ENCODE measurements at places on chromosomes 1 and 21.
A peak's percentile ranks its signal among the peaks of the same experiment; 100 is the strongest.

DNA sequence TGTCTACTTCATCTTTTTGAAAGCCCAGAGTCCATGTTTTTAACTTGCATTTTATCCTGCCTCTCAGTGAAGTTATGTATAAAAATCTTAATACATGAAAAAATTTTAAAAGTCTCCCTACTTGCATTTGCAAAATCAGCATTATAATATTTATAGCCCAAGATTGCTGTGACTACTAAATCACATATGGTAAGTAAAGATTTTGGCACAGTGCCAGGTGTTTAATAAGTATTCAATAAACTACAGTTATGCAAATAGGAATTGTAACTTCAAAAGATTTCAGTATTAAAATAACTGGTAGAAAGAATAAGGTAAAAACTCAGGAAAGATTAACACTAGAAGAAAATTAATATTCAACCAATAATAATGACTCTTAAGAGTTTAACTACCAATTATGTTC is 641.7 kb downstream of the LRRIQ3 start:
- DNase-seq, result no peak

DNA sequence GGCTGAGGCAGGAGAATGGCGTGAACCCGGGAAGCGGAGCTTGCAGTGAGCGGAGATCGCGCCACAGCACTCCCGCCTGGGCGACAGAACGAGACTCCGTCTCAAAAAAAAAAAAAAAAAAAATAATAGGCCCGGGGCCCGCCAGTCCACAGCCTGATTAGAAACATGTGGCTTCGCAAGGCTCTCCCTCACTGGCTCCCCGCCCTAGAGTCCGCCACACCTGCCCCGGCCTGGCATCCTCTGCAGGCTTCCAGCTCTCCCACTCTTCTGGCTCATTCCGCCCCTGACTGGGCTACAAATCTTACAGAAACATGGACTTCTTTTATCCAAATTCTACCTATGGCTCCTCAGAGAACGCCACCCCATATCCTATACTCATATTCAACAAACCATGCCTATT is 32.4 kb downstream of the PGBD5 start:
- DNase-seq, result no peak

DNA sequence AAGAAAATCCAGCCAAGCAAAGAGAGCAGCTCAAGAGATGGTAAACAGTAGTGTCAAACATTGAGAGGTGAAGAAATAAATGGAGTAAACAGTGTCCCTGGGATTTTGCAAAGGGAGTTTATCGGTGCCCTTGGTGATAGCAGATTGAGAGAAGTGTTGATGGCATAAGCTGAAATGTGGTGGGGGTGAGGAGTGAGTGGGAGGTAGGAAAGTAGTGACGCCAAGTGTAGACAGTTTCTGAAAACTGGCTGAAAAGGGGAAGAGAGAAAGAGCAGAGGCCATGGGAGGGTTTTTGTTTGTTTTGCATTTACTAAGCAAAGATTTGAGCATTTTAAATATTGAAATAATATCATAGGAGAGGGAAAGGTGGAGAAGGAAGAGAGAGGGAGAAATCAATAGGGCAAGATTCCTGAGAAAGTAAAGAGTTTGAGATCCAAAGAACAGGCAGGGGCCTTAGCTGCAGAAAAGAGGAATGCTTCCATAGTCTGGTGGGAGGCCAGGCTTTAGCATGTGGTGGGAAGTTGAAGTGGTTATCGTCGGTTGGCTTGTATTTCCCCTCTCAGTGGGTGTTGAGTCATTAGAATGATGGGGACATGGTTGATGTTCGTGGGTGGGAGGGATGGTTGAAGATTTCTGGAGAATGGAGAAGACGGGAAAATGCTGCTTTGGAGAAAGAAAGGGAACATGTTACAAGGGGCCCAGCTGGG is 26.8 kb upstream of the RASAL2 start:
- no peak for DNase-seq

- no peak for DNase-seq
Observed at GRCh38 chr21:26117972-26118367, 52.6 kb downstream of the APP start.

DNA sequence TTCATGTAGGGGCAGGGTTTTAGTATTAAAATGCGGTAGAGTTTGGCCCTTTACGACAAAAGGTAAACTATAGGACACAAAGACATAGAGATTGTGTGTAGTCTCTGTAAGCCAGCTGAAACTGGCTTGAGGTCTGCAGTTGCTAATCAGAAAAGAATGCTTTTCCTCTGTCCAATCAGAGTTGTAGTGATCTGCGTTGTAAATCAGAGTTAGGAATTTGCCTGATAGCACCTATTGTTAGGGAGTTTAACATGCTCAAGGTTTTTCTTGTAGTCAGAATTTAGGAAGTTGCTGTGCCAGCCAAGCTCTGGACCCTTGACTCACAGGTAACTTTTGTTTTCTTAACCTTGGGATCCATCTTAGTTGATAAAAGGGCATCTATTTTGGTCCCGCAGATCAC is 61.2 kb upstream of the VTCN1 start:
- no peak for DNase-seq

GRCh38 chr1:3584915-3585314 is 26.4 kb downstream of the MEGF6 start:
- no peak for DNase-seq

GRCh38 chr1:204457666-204458065 is 36.9 kb downstream of the PIK3C2B start:
- DNase-seq, result no peak

GRCh38 chr1:228737601-228738041 is 2.3 kb downstream of the RHOU start:
- DNase-seq, result no peak

- no peak for DNase-seq
Observed at GRCh38 chr1:209876078-209876800, 48.5 kb downstream of the UTP25 start.

GRCh38 chr1:2609319-2610035 is 22.9 kb downstream of the PRXL2B start:
- no peak for DNase-seq

DNA sequence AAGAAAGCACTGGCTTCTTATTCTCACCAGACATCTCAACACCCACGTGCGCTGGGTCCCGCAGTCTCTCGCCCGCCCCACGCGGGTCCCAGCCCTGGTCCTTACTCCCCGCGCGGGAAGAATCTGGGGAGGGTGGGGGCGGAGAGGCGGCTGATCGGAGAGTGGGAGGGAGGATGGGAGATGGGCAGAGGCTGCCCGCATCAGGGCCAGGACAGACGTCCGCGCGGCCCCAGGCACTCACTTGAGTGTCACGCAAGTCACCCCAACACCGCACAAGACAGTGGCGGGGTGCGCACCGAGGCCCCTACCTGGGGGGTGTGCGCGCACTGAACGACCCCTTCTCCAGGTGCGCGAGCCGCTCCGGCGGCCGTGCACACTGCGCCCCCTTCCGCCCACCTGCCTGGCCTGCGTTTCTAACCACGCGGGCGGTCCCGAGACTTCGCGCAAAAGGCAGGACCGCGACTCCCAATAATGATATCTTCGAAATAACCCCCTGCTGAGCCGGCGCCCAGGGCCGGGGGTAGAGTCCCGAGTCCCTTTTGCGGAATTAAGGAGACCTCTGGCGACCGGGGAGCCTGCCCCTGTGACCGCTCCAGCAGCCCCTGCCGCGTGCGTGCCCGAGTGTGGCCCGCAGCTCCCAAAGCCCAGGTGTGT is 6.0 kb upstream of the SIM2 start:
- peak; percentile 54 for DNase-seq

DNA sequence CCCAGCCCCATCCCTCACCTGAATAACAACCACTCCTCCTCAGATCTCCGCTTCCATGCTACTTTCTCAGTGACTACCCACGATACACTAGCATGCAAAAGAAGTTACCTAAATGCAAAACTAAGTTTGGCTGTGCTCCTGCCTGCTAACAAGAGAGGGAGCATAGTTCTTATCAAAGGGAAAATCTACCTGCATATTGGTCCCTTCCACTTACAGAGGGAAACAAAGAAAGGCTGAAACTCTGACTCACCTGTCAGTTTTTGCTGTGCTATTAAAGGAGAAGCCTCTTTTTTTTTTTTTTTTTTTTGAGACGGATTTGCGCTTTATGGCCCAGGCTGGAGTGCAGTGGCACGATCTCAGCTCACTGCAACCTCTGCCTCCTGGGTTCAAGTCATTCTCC is 43.8 kb upstream of the RAVER2 start:
- DNase-seq, result no peak

DNA sequence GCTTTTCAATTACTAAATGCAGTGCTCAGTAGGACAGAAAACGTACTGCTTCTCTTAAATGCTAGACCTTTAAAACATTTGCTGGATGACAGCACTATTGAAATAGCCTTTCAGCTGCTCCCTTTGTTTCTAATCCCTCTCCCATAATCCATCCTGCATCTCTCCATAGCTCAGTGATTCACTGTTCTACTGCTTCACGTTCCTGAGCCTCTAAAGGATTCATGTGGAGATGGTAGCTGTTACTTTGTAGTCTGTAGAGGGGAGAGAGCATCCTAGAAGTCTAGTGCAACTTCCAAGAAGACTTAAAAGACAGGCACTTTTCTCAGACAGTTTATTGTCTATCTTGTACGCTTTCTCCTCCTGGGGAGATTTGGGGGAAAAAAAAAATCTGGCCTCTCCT is 51.4 kb downstream of the LRRC8B start:
- no peak for DNase-seq

DNA sequence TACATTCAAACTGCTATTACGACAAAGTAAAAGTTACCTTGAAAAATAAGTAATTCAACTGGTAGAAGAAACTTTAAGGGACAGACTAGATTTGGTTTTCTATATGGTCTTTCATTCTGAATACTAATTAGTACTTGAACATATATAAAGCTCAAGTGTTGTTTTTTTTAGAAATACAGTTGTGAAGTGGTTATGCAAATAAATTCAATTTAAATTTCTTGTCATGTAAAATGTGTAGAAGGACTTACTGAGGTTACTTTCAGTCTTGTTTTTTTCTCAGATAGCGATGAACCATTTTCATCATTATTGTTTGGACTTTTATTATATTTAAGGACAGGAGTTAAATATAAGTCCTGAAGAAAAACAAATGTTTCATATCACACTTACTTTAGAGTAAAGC is 24.4 kb downstream of the HS2ST1 start:
- no peak for DNase-seq

GRCh38 chr1:154006136-154006535 is 15.6 kb downstream of the RPS27 start:
- no peak for DNase-seq

DNA sequence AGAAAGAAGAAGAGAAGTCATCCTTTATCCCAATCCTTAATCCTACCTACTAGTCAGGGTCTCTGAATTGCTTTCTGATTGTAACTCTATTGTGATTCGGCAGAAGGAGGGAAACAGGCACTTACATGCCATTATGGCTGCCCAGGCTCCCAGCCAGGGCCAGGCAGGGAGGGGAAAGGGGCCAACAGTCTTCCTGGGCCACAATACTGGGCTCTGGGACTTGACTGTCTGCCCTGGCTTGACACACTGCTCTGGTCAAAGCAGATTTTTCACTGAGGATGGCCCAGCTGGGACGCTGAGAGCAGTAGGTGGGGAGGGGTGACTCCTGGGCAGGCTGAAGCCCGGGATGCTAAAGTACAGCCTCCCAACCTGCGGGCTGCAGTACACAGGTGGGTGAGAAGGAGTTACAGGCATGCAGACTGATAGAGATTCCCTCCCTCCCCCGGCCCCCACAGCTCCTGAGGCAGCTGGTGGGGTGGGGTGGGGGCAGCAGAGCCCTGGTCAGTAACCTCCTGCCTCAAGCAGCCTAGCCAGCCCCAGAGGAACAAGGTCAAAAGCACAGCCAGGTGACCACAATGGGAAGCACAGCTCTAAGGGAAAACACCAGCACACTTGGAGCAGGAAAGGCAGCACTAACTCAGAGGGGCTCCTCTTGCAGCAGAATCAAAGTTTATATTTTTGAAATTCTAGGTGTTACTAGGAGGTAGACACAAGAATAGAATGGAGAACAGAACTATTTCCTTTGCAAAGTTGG is 25.3 kb downstream of the KCND3 start:
- no peak for DNase-seq

DNA sequence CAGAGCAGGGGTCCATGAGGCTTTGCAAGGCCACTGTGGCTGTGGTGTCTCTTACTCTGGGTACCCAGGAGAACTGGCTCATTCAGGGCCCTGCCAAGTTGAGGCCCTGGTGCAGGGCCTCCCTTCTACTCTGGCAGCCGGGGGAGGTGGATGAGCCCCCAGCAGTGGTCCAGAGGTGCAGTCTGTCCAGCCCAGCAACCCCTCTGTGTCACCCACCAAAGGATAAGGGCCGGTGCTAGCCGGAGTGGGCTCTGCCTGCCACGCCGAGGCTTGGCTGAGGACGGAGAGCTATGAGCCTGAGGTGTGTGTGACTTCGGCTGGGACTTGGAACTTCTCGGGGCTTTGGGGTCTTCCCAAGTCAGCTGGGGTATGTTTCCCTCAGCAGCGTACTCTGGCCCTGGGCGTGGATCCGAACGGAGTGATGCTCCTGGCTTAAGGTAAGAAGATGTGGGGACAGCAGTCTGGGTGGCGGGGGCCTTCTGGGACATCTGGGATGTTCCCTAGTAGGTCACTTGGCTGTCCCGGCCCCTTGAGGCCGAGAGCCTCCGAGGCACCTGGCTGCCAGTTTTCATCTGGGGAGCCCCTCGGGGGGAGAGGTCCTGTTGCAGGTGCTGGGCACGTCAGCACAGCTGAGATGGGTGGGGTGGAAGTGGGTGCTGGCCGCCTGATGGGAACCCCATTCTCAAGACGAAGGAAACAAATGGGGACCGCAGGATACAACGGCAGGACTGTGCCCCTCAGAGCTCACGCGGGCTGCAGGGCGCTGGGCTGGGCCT is 25.9 kb downstream of the RUNX3 start:
- DNase-seq, result no peak

GRCh38 chr1:24126018-24126671 is 14.2 kb upstream of the MYOM3 start:
- no peak for DNase-seq

DNA sequence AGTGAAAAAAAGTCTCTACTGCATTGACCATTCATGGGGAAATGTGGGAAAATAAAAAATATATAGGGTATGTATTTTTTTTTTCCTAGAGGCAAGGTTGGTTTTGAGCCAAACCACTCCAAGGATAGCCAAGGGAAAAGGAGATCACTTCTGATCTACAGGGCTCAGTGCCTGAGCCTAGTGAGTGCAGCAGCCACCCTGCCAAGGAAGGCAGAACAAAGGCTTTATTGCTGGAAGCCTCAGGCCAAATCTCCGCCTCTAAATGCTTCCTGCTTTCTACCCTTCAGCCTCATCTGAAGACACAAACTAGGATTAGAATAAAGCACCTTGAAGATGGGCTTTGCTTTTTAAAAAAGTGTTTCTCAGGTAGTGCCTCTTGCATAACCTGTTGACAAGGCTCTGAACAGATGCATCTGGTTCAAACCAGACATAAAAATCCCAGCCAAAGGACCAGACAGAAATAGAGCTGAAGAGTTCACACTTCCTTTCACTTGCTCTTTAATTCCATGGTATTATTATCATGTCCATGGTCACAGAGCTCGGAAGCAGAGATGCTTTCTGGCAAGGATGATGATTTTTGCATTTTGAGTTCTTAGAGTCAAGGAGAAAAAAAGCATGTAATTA is 10.5 kb downstream of the C1orf115 start:
- DNase-seq, result no peak

- DNase-seq, result peak; percentile 50
Observed at GRCh38 chr1:62228883-62229187, 34.2 kb downstream of the L1TD1 start.

GRCh38 chr1:91894036-91894761 is 8.2 kb upstream of the TGFBR3 start:
- DNase-seq, result no peak

Measured in right forelimb (tissue), 1 donor.